ENCODE measurements at places on chromosomes 6 and 20.

DNA sequence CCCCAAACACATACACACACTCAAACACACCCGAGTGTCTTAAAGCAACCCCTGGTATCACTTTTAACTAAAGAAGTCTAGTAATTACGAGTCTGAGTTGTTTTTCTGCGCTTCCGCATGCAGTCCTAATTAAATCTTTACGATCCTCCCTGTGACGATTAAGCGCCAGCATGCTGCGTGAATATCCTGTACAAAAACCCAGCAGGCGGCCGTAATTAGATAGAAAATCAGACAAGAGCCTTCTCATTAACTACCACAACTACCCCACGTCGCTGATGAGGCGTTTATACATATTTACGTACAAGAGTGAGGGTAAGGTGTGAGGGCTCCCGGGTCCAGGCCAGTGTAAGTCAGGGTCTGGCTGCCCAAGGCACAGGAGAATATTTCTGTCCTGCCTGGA, 8.1 kb downstream of the TFAP2B start:
- DNase-seq: no peak

DNA sequence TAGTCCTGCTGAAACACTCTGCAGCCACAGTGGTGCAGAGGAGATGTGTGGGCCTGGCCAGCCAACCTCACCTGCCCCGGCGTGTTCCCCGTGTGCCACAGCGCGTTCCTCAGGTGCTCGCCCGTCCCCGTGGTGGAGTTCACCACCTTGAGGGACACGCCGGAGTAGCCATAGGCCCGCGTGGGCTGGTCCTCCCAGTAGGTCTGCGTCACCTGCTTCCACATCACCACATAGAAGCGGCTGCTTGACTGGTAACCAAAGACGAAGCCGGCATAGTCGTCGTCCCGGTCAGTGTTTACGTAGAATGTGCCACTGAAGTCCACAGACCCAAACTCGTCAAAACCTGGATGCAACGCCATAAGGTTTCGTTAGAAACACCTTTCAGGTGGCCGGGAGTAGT, 31.5 kb downstream of the THBS2 start:
- no peak for DNase-seq

DNA sequence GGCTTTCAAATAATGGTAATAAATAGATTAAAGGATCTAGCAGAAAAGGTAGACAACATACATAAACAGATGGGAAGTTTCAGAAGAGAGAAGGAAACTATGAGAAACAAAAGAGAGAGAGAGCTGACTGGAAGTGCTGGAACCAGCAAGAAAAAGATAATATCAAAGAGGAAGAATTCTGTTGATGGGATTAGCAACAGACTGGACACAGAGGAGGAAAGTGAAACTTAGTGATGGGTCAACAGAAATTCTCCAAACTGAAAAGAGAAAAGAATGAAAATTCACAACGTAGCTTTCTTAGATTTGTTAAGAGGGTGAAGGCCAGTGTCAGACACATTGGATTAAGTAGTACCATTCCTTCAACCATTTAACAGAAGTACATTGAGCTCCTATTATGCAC, 48.3 kb upstream of the SIRPA start:
- no peak for DNase-seq

DNA sequence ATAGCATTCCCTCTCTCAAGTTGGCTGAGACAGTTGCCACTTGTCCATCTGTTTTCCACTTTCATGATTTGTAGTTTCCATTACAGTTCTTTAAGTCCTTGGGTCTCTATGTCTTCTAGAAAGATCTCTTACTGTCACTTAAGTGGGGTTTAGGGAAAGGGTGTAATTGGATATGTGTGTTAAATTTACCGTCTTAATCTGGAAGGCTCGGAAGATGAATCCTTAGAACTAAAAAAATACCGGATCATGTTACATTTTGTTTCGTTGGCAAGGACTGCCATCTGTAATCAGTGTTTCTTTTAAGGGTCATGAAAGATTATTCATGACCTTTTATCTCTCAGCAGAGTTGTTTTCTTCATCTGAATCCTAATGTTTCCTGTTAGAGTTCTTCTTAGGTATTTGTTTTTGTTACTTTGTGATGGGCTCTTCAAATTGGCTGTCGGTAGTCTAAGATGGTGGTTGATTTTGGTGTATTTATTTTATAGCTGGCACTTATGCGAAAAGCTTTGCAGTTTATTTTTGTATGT, 21.8 kb upstream of the BTBD3 start:
- DNase-seq: no peak

- DNase-seq: no peak
Observed at GRCh38 chr6:105459049-105459448, 56.2 kb upstream of the PREP start.

GRCh38 chr6:29625337-29625930, 7.5 kb downstream of the GABBR1 start:
- no peak for DNase-seq

All from cortex of kidney (tissue), 1 donor.